Stromal cell of bone marrow (primary cell): ENCODE measurements at places on chromosomes 1 and 21.

- DNase-seq = no peak
These were observed 20.1 kb downstream of the PLCH2 start for GRCh38 chr1:2496087-2496622.

- no peak for DNase-seq
These were observed 2.4 kb downstream of the CEPT1 start for GRCh38 chr1:111142356-111142975.

GRCh38 chr1:8599646-8600212 is 217.7 kb downstream of the RERE start:
- no peak for DNase-seq

DNA sequence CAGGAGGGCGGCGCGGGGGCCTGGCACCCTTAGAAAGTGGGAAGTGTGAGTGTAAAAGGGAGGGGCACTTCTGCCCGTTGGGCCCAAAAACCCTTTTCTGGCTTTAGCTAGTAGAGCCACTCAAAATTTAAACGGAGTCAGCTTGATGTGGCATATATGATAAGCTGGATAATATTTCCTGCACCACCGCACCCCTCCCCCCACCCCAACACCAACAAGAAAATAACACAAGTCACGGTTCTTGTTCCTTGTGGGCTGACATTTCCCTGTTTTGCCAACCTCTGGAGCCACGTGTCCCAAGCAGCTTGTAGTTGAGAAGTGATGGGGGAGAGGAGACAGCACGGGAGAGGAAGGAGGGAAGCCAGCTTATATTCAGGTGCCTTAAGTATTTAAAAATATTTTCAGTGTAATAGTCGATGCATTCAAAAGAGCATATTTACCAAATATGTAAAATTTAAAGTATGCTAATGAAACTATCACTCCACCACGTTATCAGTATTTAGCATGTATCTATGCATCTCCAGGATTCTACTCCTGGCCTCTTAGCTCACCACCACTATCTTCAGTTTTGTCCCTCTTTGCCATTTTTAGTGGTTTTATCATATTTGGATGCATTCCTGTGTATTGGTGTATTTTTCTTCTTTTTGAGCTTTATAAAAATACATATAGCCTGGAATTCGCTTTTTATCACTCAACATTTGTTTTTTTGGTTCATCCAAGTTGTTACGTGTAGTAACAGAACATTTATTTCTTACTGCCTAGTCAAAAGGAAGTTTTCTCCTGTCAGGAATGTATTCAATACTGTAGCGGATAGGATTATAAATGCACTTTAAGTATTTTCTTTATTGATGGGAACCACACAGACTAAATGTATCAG is 773 bp upstream of the DDX59 start:
- DNase-seq = no peak

- DNase-seq = no peak
These were observed 23.8 kb upstream of the CENPF start for GRCh38 chr1:214579183-214579582.

DNA sequence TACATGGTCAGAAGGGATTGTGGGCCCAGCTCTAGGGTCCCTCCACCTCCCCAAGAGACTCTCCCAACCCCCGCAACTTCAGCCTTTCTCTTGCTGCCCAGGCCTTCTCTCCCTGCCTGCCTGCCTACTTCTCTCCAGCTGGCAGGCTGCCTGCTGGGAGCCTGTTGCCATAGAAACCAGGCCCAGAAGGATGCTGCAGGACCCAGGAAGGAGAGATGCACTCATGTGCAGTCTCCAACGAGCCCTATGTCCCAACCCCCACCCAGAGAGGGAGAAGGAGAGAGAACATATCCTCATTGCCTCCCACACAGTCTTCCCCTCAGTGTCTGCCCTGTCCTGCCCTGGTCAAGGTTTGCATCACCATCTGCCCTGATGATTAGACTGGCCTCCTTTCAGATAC is 10.8 kb upstream of the SMIM12 start:
- DNase-seq = no peak

DNA sequence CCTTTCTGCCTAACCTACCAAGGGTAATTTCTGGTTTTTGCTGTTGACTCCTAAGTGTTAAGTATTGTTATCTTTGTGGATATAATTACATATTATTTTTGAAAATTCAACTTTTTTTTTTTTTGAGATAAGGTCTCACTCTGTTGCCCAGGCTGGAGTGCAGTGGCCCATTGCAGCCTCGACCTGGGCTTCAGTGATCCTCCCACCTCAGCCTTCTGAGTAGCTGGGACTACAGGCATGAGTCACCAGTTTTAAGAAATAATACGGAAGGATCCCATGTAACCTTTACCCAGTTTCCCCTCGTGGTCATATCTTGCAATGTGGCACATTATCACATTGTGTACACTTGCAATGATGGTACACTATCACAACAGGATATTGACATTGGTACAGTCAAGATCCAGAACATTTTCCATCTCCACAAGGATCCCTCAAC is 3.1 kb downstream of the CHD1L start:
- no peak for DNase-seq

DNA sequence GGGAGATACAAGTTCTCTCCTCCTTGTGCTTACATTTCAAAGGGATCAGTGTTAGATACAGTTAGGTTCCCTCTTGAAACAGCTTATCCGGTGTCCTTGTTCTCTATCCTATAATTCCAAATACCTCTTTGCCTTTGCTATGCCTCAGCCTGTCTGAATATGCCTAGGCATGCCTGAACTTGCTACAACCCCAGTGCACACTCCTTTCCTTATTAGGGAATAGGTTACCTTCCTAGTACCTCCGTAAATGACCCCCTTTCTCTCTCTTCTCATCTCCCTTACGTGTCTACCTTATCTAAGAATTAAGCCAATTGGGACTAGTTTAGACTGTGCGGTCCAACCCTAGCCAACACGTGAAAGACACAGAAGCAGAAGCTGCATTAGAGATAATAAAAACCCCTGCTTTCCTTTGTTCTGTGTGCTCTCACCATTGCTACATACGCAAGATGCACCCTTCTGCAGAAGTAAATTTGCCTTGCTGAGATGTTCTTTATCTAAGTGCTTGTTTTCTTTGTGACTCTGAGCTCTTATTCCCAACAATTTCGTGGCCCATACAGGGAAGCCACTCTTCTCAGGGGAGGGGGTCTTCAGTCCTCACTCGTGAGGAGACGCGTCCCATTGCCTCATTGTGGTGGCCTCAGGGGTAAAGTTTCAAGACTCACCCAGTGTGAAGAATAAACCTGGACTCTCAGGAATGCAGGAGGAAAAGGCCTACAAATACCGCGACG is 802.1 kb downstream of the PLA2G4A start:
- no peak for DNase-seq

DNA sequence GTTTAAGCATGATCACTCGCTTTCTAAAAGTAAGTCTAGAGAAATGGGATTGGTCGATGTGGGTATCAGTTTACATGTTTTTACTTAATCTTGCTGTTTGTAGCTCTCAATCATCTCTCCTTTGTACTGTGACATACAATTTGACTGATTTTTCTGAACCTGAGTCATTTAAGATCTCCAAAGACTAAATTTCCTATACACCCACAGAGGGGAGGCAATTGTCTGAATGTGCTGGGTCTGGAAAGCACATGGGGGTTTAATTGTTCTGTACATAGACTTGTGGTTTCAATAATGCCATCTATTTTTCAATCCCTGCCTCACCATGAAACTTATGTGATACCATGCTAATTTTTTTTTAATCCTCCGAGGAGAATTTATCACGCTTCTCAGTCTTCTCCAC is 65.8 kb downstream of the USP25 start:
- no peak for DNase-seq

DNA sequence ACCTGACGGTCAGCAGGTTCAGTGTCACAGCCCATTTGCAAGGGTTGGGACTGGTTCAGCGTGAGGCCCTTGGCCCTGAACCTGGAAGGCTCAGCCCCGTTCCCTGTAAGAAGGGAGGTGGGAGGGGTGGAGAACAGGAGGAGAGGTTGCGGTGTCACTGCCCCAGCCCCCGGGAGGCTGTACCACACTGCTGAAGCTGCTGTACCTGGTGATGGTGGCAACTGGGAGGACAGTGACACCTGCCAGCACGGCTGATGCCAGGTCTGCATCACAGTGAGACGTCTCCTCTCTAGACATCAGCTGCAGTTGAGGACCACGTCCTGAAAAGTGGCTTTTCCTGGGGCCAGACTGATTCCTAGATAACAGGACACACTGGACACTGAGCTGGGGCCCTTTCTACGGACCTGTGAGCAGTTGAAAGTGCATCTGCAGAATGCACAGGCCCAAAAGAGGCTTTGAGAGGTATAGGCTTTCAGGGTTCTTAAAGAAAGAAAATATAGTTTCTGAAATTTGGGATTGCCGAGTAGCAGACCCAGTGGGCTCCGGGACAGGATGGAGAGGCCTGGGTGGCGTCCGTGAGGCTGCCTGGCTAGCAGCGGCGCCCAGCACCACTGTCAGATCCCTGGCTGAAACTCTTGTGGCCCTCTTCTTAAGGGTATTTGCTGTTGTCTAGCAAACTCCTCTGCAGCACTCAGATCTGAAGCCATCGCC is 47.7 kb downstream of the COQ8A start:
- no peak for DNase-seq

- no peak for DNase-seq
These were observed 581 bp downstream of the ETV3 start for GRCh38 chr1:157137408-157138219.

- DNase-seq = no peak
These were observed 116.3 kb downstream of the AKT3 start for GRCh38 chr1:243733670-243734307.

DNA sequence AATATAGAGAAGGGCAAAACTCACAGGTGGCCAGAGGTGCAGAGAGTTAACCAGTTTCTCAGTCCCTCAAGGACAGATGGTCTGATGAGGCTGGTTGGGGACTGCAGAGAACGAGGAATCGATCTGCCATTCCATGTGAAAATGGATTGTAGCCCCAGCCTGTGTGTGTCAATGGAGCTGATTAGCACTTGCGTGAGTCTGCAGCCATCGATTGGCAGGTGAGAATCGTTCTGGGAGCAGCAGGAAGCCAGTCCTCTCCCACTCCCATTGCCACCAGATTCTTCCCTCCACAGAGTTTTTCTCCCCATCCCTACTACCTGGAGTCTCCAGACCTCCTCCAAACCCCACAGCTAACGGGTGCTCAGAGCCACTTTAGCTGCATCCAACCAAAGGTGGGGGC is 18.3 kb upstream of the PSMB2 start:
- DNase-seq = no peak

- DNase-seq = peak; percentile 6
These were observed 1.7 kb upstream of the MRPS15 start for GRCh38 chr1:36465731-36466369.

DNA sequence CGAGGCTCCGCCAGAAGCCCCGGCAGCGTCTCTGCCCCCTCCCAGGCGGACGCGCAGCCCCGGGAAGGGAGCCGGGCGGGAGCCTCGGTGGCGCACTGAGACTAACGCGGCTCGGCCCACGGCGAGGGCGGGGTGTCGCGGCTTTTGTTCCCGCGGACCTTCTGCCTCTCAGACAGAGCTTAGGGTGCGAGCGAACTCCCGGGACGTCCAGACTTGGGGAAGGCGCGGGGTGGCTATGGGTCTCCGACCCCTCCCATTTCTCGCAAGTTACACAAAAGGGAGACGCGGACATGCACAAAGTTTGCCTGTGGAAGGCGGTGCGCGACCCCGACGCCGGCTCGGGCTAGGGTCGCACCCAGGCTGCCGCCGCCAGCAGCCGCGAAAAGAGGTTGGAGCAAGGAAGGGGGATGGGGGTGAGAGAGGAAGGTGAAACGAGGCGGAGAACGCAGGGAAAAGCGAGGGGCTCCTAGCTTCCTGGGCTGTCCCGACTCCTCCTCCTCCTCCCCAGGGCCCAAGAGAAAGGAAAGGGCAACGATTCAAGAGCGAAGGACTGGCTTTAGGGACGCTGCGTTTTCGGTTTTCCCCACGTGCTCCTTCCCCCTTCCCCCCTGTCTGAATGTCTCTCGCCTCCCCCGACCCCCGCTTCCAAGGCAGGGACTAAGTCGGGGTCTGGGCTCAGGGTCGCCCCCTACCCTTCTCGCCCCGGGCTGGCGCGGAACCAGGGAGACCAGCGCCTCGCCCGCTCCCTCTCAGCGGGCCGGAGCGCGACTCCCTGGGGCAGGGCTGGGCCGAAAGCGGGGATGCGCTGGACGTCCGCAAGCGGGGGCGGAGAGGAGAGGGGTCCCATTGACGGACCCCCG is 729 bp downstream of the APP start:
- no peak for DNase-seq

- no peak for DNase-seq
These were observed 1.2 kb downstream of the CROCC start for GRCh38 chr1:16922885-16923431.

DNA sequence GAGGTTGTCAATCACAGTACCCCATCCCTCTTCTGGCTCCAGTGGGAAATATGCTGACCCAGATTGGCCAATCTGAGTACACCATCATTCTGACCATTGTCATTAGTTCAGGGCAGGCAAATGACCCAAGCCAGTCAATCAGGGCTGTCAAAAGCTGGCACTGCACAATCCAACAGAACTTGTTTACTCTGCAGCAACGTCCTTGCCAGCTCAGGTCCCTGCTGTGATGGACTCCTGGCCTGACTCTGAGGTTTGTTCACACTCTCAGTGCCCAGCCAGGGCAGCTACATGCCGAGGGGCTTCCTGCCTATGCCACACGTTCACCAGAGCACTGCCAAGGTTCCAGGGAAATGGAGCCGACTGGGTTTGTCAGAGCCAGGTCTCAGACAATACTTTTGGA is 14.7 kb upstream of the OVAAL start:
- DNase-seq = no peak

- DNase-seq = no peak
These were observed 134.7 kb downstream of the FAM78B start for GRCh38 chr1:166031932-166032571.

DNA sequence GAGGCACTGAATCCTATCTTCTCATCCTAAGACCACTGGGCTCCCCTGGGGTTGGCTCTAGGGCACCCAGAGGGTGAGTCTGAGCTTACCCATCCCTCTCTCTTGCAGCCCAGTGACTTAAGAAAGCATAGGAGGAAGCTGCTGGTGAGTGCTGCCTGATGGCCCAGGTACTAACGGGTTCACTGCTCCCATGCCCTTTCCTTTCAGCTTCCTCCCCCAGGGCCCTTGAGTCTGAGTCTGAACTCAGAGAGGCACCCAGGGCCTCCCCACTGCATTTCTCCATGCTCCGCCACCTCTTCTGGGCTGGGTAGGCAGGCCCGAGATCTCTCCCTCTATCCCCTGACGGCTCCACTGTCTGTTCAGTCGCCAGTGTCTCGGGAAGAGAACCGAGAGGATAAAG is 29.7 kb downstream of the PPFIA4 start:
- DNase-seq = no peak

GRCh38 chr1:79364896-79365295 is 358.4 kb upstream of the ADGRL4 start:
- DNase-seq = peak; percentile 22

- no peak for DNase-seq
These were observed 158.5 kb upstream of the ESRRG start for GRCh38 chr1:216881695-216882094.

DNA sequence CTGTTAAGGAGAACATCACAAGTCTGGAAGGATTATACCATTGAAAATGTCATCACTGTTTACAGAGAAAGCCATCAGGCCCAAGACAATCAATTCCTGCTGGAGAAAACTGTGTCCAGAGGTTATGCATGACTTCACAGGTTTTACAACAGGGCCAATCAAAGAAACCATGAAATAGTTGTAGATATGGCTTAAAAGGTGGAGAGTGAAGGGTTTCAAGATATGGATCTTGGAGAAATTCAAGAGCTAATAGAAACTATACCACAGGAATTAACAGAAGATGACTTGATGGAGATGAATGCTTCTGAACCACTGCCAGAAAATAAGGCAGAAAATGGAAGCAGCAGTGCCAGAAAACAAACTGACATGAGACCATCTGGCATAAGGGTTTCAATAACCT is 30.2 kb downstream of the USP1 start:
- DNase-seq = no peak

GRCh38 chr1:171090604-171091003 is at the start of gene FMO3:
Gene FMO3 (plus strand): TSS chr1:171090905. CDS start chr1:171092659, 1,754 bp downstream.
- no peak for DNase-seq
